ENCODE measurements at places on chromosomes 1 and 21. TPM values are rescaled to one million over a fixed set of nuclear protein-coding genes. Genes with fewer than 3 reads are reported as not detected.

GRCh38 chr1:175267716-175268416 is 75.3 kb upstream of the KIAA0040 start:
- DNase-seq, result no peak
- H3K4me3 ChIP-seq, result no peak overlapping the region
- H3K36me3 ChIP-seq, result no peaks in the 10 kb centered on the region
- no peak overlapping the region for H3K27ac ChIP-seq
- no peaks in the 10 kb centered on the region for H3K4me1 ChIP-seq

DNA sequence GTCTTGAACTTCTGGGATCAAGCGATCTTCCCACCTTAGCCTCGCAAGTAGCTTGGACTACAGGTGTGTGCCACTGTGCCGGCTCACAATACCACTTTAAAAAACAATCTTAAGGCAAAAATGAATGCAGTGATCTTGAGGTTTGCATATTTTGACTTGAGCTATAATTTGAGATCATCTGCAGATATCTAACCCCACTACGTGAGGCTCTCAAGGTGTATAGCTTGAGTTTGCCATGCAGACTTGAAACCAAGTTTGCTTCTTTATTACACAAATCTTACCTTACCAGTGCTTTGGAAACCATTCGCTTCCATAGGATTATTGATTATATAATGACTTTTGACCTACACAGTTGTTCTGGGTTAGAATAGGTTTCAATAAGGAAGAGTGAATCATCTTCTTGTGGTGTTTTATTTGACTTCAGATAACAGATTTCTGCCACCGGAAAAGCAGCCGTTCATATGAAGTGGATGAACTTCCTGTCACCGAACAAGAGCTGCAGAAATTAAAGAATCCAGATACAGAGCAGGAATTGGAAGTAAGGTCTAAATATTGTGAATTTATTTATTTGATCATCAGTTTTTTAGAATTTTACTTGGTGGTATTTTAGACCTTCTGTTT is 155.1 kb downstream of the VPS13D start:
- H3K27me3 ChIP-seq, result no peaks in the 10 kb centered on the region
- no peak for DNase-seq
- peaks cover 17% of the 10 kb centered on the region for H3K4me1 ChIP-seq
- H3K27ac ChIP-seq, result no peak overlapping the region
- H3K36me3 ChIP-seq, result peaks cover 55% of the 10 kb centered on the region

GRCh38 chr1:66809736-66810326 is 8.8 kb upstream of the INSL5 start:
- no peaks in the 10 kb centered on the region for H3K27me3 ChIP-seq
- H3K4me1 ChIP-seq, result no peaks in the 10 kb centered on the region
- no peaks in the 10 kb centered on the region for H3K36me3 ChIP-seq
- H3K4me3 ChIP-seq, result no peak overlapping the region
- no peak overlapping the region for H3K27ac ChIP-seq

DNA sequence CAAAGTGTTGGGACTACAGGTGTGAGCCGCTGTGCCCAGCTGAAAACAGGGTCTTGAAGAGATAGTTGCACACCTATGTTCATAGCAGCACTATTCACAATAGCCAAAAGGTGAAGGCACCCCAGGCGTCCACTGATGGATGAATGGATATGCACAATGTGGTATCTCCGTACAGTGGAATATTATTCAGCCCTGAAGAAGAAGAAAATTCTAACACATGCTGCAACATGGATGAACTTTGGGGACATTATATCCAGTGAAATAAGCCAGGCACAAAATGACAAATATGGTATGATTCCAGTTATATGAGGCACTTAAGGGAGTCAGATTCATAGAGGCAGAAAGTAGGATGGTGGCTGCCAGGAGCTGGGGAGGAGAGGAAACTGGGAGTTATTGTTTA is 137.6 kb upstream of the WNT4 start:
- no peak for DNase-seq
- no peak overlapping the region for H3K4me3 ChIP-seq
- no peaks in the 10 kb centered on the region for H3K36me3 ChIP-seq
- H3K4me1 ChIP-seq, result no peaks in the 10 kb centered on the region

GRCh38 chr1:160761886-160762285 is 22.8 kb downstream of the SLAMF7 start:
- H3K27ac ChIP-seq, result no peak overlapping the region
- no peak overlapping the region for H3K4me3 ChIP-seq
- H3K4me1 ChIP-seq, result no peaks in the 10 kb centered on the region
- no peaks in the 10 kb centered on the region for H3K27me3 ChIP-seq

DNA sequence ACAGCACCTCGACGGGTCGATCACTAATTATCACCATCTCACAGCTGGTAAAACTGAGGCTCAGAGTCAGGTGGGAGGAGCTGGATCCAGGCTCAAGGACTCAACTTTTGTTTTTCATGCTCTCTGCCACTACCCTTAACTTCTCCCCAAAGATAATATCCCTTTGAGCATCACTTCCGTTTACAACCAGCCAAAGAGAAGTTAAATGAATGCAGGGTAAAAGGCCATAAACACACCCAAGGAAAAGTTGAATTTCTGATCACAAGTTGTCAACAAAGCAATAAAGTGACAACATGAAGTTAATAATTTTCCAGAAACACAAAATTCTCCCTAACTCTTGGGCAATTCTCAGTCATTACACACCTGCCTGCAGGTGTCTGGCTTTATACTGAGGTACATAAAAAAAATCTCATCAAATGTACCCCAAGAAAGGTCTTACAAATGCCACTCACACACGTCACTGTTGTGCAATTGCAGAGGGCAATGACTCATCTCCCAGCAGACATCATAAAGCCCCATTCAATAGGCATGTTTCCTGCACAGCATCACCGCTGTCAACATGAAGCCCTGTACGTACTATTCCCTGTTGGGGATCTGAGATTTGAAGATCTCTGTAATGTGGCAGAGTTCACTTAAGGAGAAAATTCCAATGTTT is 3.4 kb downstream of the OR2T11 start:
- H3K4me3 ChIP-seq, result no peak overlapping the region
- H3K27ac ChIP-seq, result no peak overlapping the region
- peak; percentile 77 for DNase-seq
- no peaks in the 10 kb centered on the region for H3K36me3 ChIP-seq
- H3K4me1 ChIP-seq, result no peaks in the 10 kb centered on the region

DNA sequence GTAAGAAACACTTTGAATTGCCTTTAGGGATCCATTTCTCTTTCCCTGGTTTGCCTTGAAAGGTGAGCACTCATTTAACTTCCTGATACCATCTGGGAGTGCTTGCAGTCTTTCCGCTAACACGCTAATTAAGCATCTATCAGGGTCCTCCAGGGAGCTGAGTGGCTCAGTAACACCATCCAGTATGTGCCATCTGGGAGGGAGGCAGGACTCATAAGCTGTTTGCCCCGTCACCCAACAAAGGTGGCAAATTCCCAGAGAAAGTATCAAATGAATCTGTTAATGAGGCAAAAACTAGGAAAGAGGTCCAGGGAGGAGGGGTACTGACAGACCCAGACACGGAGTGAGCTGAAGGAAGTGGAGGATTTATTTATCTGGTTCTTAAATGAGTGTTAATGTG is 430.9 kb downstream of the HLX start:
- H3K36me3 ChIP-seq, result no peaks in the 10 kb centered on the region
- DNase-seq, result no peak
- H3K27ac ChIP-seq, result no peak overlapping the region

Gene PHTF1
- 9.6 TPM for polyA plus RNA-seq

Gene GJC2
- 7.2 TPM for polyA plus RNA-seq

Gene IL22RA1
- polyA plus RNA-seq, result 100 TPM

Gene VHLL
- not detected for polyA plus RNA-seq

Gene HOOK1
- 35.6 TPM for polyA plus RNA-seq

Data from large intestine (tissue), 12 donors.